ENCODE measurements at places on chromosomes 3 and 15. TPM values are rescaled to one million over a fixed set of nuclear protein-coding genes. Genes with fewer than 3 reads are reported as not detected.

GRCh38 chr15:50059203-50059772, 59.7 kb downstream of the ATP8B4 start:
- DNase-seq, result no peak

GRCh38 chr3:13111873-13112520, 38.8 kb upstream of the IQSEC1 start:
- DNase-seq, result no peak

- no peak for DNase-seq
Measured at GRCh38 chr15:90097475-90097874, 4.8 kb downstream of the IDH2 start.

The ROPN1 gene
- total RNA-seq, result not detected

- no peak for DNase-seq
Measured at GRCh38 chr15:72141171-72142084, 23.2 kb downstream of the SENP8 start.
